ENCODE measurements at places on chromosomes 11 and 22. TPM values are rescaled to one million over a fixed set of nuclear protein-coding genes. Genes with fewer than 3 reads are reported as not detected.

The MOV10L1 gene
- total RNA-seq: 0.78 TPM

The GLYAT gene
- total RNA-seq: 0.67 TPM

The CYTH4 gene
- 21.3 TPM for total RNA-seq

The DERL3 gene
- total RNA-seq: not detected

The ZPR1 gene
- 45.9 TPM for total RNA-seq

The MS4A14 gene
- 1.4 TPM for total RNA-seq

The TEX12 gene
- not detected for total RNA-seq

The TRIM49 gene
- total RNA-seq: not detected

The APOA4 gene
- total RNA-seq: not detected

DNA sequence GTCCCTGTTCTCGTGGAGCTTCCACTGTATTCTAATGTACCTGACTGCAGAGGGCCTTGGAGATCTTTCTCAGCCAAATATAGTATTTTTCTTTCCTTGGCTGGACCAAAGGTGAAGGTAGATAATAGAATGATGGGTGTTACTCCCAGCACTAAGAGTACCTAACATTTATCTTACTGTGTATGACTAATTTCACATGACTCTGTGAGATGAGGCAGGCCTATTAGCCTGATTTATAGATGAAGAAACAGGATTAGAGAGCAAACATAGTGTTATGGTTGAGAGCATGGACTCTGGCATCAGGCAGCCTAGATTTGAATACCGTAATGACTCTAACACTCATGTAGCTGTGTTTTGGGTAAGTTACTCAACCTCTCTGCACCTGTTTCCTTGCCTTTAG lies 2.7 kb downstream of the ACO2 start:
- peaks cover 22% of the 10 kb centered on the region for H3K36me3 ChIP-seq
- no peaks in the 10 kb centered on the region for H3K27me3 ChIP-seq
- H3K4me1 ChIP-seq: peaks cover 2% of the 10 kb centered on the region
- ATAC-seq: no peak
- H3K4me3 ChIP-seq: no peak overlapping the region

DNA sequence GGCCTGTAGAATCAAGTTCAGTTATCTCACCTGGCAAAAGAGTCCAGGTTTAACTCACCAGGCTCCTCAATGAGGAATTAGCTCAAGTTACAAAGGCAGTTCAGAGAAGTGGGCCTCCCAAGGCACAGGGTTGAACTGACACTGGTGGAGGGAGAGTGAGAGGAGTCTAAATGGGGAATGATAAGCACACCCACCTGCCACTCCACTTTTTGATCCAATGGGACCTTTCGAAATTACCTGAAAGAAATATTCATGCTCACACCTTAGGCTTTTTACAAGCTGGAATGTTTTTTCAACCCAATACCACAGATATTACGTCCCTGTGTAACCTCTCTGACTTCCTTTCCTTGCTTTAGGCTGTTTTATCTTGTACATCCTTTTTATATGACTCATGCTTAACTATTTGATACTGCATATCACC lies 642.7 kb upstream of the TENM4 start:
- no peak overlapping the region for H3K4me3 ChIP-seq
- H3K27me3 ChIP-seq: no peaks in the 10 kb centered on the region
- no peaks in the 10 kb centered on the region for H3K4me1 ChIP-seq
- H3K36me3 ChIP-seq: no peaks in the 10 kb centered on the region
- no peak for ATAC-seq
- H3K27ac ChIP-seq: no peak overlapping the region

- H3K36me3 ChIP-seq: peaks cover 12% of the 10 kb centered on the region
- no peaks in the 10 kb centered on the region for H3K27me3 ChIP-seq
- peak overlapping the region; percentile 32 for H3K27ac ChIP-seq
- peaks cover 8% of the 10 kb centered on the region for H3K4me1 ChIP-seq
These were observed 76.3 kb downstream of the PRCP start for GRCh38 chr11:82823647-82824619.

DNA sequence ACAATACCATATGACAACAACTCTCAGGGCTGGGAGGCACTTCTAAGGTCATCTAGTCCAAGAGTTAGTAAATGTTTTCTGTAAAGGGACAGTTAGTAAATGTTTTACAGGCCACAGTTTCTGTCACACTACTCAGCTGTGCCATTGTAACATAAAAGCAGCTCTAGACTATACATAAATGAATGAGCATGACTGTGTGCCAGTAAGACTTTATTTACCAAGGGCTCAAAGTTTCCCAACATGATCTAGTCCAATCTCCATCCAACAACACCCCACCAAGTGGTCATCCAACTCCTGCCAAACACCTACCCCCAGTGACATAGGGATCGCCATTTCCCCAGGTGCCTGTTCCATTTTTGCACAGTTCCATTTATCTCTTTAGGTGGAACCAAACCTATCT lies 12.1 kb downstream of the SERGEF start:
- ATAC-seq: no peak
- H3K4me1 ChIP-seq: no peaks in the 10 kb centered on the region
- H3K36me3 ChIP-seq: no peaks in the 10 kb centered on the region

GRCh38 chr11:100825626-100826025 lies 138.5 kb downstream of the ARHGAP42 start:
- no peak overlapping the region for H3K27ac ChIP-seq
- H3K4me3 ChIP-seq: no peak overlapping the region
- no peak for ATAC-seq
- no peaks in the 10 kb centered on the region for H3K4me1 ChIP-seq
- no peaks in the 10 kb centered on the region for H3K36me3 ChIP-seq

GRCh38 chr11:106172386-106172991 lies 95.0 kb downstream of the AASDHPPT start:
- H3K36me3 ChIP-seq: no peaks in the 10 kb centered on the region
- no peaks in the 10 kb centered on the region for H3K4me1 ChIP-seq
- H3K27ac ChIP-seq: no peak overlapping the region
- no peak overlapping the region for H3K4me3 ChIP-seq

GRCh38 chr22:44814266-44815098 lies 62.1 kb downstream of the ARHGAP8 start:
- no peak overlapping the region for H3K4me3 ChIP-seq
- no peak for ATAC-seq
- peaks cover 48% of the 10 kb centered on the region for H3K27me3 ChIP-seq
- H3K4me1 ChIP-seq: no peaks in the 10 kb centered on the region
- H3K27ac ChIP-seq: no peak overlapping the region

DNA sequence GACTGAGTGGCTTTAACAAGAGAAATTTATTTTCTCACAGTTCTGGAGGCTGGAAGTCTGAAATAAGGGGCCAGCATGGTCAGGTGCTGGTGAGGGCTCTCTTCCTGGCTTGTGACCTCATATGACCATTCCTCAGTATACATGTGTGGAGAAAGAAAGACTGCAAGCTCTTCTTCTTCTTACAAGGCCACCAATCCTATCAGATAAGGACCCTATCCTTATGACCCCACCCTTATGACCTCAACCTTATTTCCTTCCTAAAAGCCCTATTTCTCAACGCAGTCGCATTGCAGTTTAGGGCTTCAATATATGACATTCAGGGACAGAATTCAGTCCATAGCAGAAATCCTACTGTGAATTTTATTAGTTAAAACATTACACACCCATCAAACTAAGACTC lies 124.4 kb upstream of the RAG2 start:
- no peaks in the 10 kb centered on the region for H3K36me3 ChIP-seq
- no peak overlapping the region for H3K4me3 ChIP-seq
- no peaks in the 10 kb centered on the region for H3K4me1 ChIP-seq
- no peaks in the 10 kb centered on the region for H3K27me3 ChIP-seq
- no peak for ATAC-seq

DNA sequence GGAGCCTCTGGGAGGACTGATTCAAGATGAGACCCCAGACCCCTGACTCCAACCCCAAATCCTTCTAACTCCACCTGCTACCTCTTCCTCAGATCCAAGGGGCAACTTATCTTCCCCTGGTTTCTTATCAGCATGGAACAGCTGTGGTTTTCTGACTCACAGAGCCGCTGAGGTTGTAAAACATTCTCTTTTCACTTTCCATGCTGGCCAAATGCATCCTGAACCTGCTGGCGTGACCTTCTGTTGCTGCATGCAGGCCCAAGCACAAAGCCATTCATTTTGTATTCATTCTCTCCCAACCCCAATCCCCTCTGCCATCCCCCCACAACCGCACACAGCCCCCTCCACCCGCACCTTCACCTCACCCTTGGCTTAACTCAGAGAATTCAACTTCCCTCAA lies 70.3 kb downstream of the SEZ6L start:
- no peaks in the 10 kb centered on the region for H3K36me3 ChIP-seq
- no peak overlapping the region for H3K27ac ChIP-seq
- no peak overlapping the region for H3K4me3 ChIP-seq
- no peaks in the 10 kb centered on the region for H3K4me1 ChIP-seq
- ATAC-seq: no peak

All from gastroesophageal sphincter (tissue), 4 donors.